Right lobe of liver (tissue), 6 donors: ENCODE measurements at places on chromosomes 5 and 9. TPM values are rescaled to one million over a fixed set of nuclear protein-coding genes. Genes with fewer than 3 reads are reported as not detected.

DNA sequence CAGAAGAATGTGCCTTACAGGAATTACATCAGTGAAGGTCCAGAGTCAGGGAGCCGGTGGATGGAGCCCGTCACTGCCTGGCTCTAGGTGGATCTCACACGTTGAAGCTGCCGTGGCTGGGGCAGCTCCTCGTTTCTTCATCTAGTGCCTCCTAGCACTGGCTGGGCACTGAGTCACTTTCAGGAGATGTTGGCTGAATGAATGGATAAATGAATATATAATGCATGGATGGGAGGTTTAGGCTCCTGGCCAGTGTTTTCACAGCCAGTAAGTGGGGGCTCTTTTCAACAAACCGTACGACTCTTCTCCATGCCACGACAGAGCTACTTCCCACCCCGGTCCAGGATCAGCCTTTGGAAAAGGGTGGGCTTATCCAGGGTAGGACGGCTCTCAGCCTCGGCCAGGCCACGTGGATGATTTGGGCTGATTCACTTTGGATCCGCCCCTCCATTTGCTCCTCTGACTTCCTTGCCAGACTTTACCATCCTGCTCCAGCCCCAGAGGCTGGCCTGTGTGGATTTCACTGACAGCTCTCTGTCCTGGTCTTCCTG is 1.3 kb upstream of the SH3PXD2B start:
- H3K36me3 ChIP-seq: no peaks in the 10 kb centered on the region
- no peaks in the 10 kb centered on the region for H3K27me3 ChIP-seq
- H3K27ac ChIP-seq: no peak overlapping the region
- no peaks in the 10 kb centered on the region for H3K4me1 ChIP-seq
- DNase-seq: no peak
- H3K4me3 ChIP-seq: no peak overlapping the region

DNA sequence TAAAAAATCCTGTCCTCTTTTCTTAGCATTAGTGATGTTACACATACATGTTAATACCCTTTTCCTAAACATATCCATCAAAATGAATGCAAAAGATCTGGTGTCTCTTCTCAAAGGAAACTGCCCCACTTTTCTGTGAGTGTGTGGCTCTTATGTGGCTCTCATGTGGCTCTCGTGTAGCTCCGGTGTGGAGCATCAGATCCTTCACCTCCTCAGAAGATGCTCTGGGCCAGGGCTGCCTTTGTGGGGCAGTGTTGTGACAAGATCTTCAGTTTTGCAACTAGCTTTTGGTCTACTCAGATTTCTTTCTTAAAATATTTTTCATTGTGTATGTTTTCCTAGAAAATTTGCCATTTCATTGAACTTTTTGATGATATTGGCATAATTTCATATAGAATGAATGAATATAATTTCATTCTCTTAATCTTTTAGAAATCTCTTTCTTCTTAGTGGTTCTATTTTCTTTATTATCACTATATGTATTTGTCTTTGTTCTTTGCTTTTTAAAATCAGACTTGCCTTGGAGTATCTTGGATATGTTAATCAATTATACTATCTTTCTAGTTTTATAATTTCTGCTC is 19.4 kb downstream of the GARNL3 start:
- DNase-seq: peak; percentile 48
- H3K27me3 ChIP-seq: no peaks in the 10 kb centered on the region
- no peak overlapping the region for H3K27ac ChIP-seq
- H3K4me1 ChIP-seq: peaks cover 7% of the 10 kb centered on the region

DNA sequence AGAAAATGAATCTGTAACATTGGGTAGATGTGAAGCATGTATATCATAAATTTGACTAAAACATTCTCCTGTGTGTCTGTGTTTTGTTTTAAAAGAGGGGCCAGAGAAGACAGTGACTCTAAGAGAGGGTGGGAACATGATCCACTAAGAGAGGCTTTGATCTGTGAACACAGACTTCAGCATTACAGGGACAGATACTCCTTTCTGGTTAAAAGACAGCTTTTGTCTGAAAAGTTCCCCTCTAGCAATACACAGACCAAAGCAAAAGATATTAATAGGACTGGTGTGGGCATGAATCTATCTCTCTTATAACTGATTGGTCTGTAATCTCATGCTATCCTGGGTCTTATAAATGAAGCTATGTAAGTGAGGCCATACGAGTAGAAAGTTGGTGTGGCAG is 150.9 kb downstream of the NUDT12 start:
- no peaks in the 10 kb centered on the region for H3K27me3 ChIP-seq
- DNase-seq: no peak
- no peak overlapping the region for H3K4me3 ChIP-seq

DNA sequence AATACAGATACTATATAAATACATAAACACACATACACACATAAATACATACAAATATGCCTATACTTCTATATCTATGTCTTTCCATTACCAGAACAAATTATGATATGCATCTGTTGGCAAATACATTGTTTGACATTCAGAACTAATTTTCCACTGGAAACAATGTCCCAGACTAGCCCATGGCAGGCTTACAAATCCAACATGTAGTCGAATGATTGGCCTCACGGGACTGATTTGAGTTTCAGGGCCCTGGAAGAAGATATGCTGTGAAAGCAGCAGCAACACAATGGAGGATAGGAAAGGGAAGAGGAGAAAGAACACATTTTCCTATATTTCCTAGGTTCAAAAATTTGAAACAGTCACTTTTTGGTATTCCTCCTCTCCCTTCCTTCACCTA is 881.1 kb upstream of the DMAC1 start:
- no peak overlapping the region for H3K27ac ChIP-seq
- H3K36me3 ChIP-seq: no peaks in the 10 kb centered on the region
- no peak for DNase-seq
- H3K27me3 ChIP-seq: no peaks in the 10 kb centered on the region

DNA sequence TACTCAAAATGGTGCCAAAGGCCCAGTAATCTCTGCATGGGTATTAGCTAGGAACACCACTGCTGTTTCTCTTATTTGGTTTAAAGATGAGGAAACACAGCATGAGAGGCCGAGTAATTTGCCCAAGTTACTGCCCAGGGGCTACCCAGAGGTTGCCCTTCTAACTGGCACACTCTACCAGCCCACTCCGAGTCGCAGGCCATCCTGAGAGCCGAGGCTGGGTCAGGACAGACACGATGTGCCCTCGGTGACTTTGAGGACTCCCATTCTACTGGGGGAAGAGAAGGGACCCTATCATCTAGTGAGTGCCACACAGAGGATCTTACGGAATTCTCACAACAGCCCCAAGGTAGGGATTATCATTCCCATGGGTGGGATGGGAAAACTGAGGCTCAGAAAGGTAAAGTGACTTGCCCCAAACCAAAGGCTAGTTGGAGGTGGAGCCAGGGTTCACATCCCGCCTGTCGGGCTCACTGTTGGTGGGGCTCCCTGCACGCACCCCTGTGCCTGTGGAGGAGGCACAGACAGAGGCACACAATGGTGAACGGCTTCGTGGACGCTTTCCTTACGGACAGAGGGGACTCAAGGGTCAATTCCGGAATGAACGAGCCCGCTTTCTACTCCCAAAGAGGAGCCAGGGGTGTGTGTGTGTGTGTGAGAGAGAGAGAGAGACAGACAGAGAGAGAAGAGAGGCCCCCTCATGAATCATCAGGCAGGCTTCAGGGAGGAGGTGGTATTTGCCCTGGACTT is 225.0 kb downstream of the MELK start:
- no peaks in the 10 kb centered on the region for H3K4me1 ChIP-seq
- H3K27ac ChIP-seq: no peak overlapping the region
- no peak overlapping the region for H3K4me3 ChIP-seq
- no peaks in the 10 kb centered on the region for H3K36me3 ChIP-seq
- no peak for DNase-seq
- no peaks in the 10 kb centered on the region for H3K27me3 ChIP-seq

Gene ADAM19
- 5.3 TPM for total RNA-seq

Gene STPG3
- not detected for total RNA-seq

Gene MYMK
- total RNA-seq: not detected

Gene RAB3C
- 1.3 TPM for total RNA-seq

Gene SGTB
- total RNA-seq: 2.7 TPM
